Heart right ventricle (tissue), 16 donors: ENCODE measurements at places on chromosomes 7 and 10. TPM values are rescaled to one million over a fixed set of nuclear protein-coding genes. Genes with fewer than 3 reads are reported as not detected.

The TAS2R3 gene
- not detected for polyA plus RNA-seq

The ELOVL3 gene
- polyA plus RNA-seq: 0.23 TPM

The NOS3 gene
- polyA plus RNA-seq: 11.1 TPM

The PDE6C gene
- polyA plus RNA-seq: not detected

The SPDYE2 gene
- not detected for polyA plus RNA-seq

The LEP gene
- polyA plus RNA-seq: 0.13 TPM

The NME8 gene
- polyA plus RNA-seq: not detected

The LIPJ gene
- 0.01 TPM for polyA plus RNA-seq

DNA sequence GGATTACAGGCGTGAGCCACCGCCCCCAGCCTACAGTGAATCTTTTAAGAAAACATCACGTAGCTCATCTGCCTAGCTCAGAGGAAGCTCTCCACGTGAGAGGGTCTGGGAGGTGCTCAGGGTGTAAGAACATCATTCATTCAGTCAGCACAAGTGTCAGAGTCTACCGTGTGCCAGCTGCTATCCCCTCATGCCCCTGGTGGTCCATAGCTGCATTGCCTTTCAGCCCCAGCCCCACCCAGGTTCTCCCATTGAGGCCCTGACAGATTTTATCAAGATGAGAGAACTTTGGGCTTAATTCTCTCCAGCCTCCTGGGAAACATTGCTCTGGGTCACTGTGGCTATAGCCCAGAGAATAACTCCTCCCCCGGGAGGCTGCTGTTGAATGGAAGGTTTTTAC is 45.1 kb downstream of the ZNF503 start:
- DNase-seq: no peak

GRCh38 chr7:68206946-68207485 is 1210.4 kb downstream of the TYW1 start:
- DNase-seq: no peak

GRCh38 chr7:151246102-151246850 is 2.2 kb downstream of the SMARCD3 start:
- DNase-seq: no peak

DNA sequence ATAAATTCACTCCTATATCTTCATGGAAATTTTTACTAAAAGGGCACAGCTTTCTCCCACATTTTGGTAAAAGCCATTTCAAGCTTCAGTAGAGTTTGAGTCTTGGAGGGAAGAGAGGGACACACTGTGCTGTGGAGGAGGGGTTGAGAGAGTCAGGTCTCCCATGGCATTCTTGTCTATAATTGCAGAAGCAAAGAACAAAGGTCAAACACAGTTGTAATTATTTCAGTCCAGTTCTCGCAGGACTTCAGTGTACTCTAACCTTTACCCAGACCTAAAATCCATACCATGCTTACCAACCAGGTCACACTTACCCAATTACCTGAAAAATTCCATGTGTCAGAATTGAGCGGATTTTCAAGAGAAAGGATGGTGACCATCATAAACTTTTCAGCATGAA is 298.4 kb downstream of the XPNPEP1 start:
- no peak for DNase-seq

GRCh38 chr10:120749856-120750566 is 101.2 kb upstream of the WDR11 start:
- no peak for DNase-seq

DNA sequence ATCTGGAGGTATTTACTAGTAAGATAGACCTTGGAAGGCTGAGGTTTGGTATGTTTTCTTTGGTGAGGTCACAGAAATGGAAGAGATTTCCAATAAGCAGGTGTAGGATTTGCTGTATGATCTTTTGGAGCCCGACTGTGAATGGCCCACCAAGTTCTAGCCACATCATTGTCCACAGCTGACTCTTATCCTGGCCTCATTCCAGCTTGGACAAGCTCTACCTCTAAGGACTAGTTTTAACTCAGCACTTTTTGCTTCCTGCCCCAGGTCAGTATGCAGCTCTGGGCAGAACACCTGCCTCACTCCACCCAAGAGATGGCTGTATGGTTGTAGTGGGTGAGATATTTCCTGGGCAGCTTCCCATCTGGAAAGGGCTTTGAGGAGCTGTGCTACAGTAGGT is 6.1 kb upstream of the CPA4 start:
- DNase-seq: no peak

- DNase-seq: no peak
These were observed 1.3 kb downstream of the TMEM168 start for GRCh38 chr7:112788778-112789343.

- DNase-seq: no peak
These were observed 471.7 kb downstream of the GRM8 start for GRCh38 chr7:126780993-126781392.

- no peak for DNase-seq
These were observed 29.7 kb downstream of the PARP12 start for GRCh38 chr7:140033036-140033435.

GRCh38 chr10:61887772-61888171 is 13.7 kb upstream of the ARID5B start:
- no peak for DNase-seq

DNA sequence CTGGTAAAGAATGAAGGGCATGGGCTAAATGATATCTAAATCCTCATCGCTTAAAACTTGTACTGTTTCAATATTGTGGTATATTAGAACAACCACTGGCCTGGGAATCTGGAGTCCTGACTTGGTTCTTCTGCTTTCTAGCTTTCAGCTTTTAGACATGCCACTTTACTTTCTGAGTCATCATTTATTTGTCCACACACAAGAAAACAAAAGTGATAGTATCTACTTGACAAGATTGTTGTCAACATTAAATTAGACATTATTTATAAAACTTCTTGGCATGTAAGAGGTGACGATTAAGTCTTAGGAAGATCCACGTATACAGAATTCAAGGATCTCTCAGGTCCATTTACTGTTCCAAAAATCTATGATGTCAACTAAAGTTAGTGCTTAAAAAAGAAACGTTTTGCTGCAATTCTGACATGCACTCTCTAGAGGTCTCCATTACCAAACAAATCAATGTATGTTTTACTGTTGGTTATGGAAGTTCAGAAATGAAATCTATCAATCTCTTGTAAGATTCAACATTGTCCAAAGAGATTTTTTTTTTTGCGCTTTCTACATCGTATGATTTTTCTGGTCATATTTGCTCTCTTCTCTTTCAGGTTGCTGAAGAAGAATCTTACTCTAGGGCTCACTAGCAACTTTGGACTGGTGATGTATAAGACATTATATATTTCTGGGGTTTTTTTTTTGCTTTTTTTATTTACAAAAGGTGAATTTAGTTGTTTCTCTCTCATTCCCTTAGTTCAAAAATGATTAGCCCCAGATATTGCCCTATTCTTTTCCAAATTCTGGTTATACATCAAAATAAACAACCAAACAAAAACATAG is 53.6 kb upstream of the DYNC1I1 start:
- no peak for DNase-seq

- no peak for DNase-seq
These were observed 91.4 kb downstream of the DLG5 start for GRCh38 chr10:77834943-77835668.

GRCh38 chr7:101792051-101792681 is 25.3 kb upstream of the CUX1 start:
- DNase-seq: peak; percentile 22

GRCh38 chr10:6144406-6145165 is 55.8 kb downstream of the RBM17 start:
- peak; percentile 92 for DNase-seq

DNA sequence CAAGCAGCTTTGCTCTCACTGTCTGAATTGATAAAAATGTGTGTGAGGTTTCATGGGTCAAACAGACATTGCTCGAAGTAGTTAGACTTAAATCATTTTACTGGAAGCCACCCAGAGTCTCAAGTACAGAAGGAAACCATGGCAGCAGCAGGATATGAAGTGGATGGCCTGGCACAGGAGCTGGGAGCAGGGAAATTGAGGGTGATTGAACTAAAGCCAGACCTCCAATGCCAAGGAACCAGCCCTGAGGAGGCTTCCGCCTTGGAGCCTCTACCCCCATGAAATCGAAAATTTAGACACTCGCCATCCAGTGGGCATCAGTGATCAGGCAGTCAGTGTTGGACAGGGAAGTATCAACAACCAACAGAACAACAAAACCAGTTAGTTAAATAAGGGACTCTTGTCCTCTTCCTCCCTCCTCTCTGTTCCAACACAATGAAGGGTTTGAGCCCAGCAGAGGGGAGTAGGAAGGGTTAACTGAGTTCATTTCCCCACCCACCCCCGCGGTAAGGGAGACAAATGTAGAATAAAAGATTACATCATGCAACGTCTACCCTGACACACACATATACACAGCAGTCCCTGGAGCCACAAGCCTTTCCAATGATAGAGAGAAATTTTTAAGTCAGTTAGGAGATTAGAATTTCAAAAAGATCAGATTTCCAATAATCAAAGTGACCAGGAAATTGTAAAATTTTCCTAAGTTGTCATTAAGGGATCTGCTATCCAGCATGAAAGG is 156.3 kb downstream of the SLC16A9 start:
- DNase-seq: no peak

GRCh38 chr10:538895-539294 is 150.6 kb downstream of the DIP2C start:
- DNase-seq: no peak

GRCh38 chr7:143329471-143330170 is 13.7 kb downstream of the CLCN1 start:
- DNase-seq: no peak

DNA sequence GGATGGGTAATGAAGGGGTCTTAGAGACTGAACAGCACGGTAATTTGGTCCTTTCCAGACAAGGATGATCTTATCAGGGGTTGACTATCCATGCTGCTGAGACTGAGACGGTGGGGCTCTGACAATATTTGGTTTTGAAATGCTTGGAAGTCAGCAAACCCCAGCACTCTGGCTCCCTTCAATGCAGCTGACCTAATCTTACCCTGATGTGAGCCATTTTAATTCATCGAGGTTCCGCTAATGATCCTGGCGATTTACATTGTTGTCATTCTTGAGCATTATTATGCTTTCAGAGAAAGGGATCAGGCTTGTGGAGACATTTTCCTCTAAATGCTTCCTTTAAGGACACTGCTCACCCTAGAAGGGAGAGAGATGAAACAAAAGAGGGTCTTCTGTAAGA is 114.6 kb upstream of the BMPER start:
- no peak for DNase-seq

DNA sequence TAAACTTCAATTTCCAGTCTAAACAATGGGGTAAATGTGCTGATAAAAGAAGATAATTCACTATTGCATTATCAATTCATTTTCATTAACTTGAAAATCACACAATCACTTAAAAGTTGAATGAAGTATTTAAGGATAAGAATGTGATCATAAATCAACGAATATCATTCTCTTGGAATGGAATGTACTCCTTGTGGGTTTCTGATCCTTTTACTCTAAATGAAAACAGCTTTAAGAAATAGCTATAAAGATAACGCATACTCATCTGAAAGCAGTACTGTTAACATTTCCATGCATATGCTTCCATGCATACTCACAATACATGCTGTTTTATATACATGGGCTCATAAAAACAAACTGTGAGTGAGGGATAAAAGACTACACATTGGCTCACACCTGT is 108.8 kb downstream of the ATE1 start:
- DNase-seq: no peak
